Vagina (tissue), 2 donors: ENCODE measurements at places on chromosomes 16 and 17.

DNA sequence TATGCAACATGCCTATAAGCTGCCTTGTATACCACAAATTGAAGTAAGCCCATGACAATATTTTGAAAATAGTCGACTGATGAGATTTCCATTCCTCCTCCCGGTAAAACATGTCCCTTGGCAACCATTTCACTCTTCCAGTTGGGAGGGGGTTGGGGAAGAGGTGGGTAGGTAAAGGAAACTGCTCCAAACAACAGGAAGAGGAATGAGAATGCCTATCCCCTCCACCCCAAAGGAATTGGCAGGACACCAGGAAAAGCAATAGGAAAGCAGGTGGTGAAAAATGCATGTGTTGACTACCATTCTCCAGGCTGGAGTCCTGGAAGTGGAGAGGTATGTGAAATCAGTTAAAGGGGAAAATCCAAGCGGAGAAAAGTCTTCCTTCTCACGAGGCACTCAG, 455.9 kb upstream of the PSMD7 start:
- no peak for DNase-seq

DNA sequence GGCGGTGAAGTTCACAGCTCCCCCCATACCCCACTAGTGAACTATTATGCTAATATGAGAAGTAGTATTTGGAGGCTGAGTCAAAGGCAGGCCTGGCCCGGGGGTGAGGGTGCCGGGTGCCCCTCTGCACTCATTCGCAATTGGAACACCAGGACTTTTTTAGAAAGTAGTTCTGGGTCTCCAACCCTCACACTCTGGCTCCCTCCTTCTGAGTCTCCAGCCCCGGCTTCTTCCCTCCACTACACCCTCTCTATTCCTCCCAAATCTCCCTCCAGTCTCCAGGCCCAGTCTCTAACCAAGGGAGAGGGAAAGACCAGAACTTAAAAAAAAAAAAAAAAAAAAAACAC, 11.3 kb upstream of the HOXB2 start:
- no peak for DNase-seq

GRCh38 chr17:46031920-46032319, 32.9 kb downstream of the STH start:
- no peak for DNase-seq

- DNase-seq, result no peak
These were observed 6.0 kb downstream of the CDK5R1 start for GRCh38 chr17:32492648-32493289.

- DNase-seq, result no peak
These were observed 2.8 kb downstream of the EMP2 start for GRCh38 chr16:10577305-10578202.

GRCh38 chr16:52912565-52913173, 140.0 kb downstream of the CHD9NB start:
- DNase-seq, result no peak

DNA sequence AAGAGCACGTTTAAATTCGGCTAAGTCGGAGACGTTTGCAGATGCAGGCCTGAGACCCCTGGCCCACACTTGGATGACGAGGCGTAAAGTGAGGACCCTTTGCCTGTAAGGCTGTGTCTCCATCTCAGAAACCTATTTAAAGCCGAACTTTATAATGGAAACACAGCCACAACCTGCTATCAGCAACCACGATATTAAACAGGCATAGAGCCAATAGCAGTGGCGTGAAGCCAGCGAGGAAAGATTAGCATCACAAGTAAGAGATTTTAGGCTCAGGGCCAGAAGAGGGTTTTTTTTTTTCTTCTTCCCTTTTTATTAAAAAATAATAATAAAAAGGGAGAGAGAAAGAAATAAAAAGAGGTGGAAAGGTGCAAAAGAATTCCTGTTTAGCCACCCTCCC, 111.3 kb upstream of the NOL11 start:
- no peak for DNase-seq

GRCh38 chr16:68197250-68197649, 38.7 kb downstream of the ESRP2 start:
- no peak for DNase-seq

DNA sequence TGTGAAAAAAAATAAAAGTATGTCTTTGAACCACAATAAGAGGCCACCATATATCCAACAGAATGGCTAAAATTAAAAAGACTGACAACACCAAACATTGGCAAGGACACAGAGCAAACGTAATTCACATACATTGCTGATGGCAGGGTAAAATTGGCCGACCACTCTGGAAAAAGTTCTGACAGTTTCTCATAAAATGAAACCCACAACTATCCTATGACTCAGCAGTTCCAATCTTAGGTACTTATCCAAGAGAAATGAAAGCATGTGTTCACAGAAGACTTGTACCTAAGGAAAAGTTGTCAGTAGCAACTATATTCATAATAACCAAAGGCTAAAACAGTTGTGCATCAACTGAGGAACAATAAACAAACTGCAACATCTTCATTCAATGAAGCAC, 357.3 kb upstream of the XYLT1 start:
- DNase-seq, result no peak

DNA sequence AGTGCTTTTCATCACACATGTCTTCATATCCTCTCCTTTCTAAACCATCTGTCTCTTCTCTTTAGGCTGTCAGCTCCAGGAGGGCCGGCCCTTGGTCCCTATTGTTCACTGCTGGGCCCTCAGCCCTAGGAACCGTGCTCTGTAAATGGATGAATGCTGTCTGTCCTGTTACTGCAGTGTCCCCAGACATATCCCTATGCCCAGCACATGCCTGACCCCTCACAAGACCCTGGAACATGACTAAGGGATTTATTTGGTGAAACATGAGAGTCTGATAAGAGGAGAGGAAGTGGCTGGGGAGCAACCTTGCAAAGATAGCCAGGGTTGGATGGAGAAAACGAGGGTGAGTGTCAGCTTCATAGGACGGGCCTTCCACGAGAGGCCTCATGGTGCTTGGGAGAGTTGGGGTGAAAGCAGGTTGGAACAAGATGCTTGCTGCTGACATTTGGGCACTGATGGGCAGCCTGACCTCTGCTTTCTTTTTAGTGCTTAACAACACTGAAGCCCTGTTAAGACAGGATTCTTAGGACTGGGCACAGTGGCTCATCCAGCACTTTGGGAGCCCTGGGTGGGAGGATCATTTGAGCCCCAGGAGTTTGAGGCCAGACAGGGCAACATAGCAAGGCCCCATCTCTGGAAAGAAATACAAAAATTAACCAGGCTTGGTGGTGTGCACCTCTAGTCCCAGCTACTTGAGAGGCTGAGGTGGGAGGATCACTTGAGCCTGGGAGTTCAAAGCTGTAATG, 39.0 kb downstream of the ABCC1 start:
- no peak for DNase-seq

DNA sequence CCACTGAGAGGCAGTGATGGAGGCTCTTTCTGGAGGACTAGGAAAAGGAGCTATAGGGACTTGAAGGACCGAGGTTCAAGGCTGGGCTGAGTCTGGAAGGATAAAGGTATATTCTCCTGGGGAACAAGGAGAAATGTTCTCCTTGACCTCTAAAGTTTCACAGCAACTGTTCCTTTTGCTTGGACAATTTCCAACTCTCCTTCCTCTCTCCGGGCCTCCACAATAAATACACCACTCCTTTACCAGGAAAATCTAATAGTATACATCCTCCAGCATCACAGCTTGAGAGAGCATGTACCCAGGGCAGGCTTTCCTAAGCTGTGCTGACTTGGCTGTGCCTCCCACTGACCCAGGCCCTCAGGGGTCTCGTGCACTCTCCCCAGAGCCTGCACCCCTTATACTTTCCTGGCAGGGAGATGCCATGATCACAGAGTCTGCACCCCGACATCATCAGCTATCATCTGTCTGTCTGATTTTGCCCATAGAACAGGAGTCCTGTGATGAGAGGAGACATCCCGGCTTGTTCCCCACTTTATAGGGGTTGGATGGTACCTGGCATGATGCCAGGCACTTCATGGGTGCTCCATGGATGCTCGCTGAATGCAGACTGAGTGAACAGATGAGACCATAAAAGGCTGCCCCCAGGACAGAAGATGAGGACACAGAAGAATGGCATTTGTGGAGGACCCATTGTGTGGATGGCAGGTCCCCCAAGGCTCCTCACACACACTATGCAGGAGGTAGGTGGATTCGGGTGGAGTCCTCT, 582.6 kb upstream of the CDH5 start:
- DNase-seq, result no peak

DNA sequence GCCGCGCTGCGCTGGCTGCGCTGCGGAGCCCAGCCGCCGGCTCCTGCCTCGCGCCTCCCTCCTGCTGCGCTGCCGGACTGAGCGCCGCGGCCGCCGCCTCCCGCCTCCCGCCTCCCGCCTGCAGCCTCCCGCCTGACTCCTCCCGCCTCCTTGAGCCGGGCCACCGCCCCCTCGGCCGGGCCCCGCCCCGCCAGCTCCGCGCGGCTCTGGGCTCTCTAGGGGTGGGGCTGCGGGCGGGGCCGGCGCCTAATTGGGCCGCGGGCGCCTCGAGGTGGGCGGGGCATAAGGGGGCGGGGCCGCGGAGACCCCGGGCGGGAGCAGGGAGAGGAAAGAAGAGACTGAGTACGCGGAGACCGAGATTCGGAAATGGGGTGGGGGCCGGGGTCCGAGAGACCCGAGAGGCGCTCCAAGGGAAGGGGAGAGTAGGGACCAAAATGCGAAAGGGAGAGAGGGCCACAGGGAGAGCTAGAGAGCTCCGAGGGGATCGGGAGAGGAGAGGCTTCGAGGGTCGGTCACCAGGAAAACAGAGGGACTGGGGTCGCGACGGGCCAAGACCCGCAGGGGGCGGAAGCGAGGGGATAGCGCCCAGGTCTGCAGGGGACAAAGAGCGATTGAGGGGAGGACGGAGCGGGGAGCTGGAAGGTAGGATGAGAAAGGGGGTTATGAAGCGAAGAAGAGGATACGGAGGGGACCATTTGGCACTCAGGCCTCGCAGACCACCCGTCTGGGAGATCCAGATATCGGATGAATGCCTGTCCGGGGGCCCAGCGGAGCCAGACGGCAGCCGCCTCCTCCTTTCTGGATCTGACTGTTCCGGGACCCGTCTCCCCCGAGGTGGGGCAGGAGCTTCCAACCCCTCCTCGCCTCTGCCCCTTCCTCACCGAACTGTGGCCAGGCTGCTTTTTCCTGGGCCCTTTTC, at the start of gene C1QL1:
C1QL1 (minus strand) TSS at position 79 of the 919 bp plus-strand sequence. CDS start 255 bp downstream, outside the sequence.
- no peak for DNase-seq

- DNase-seq, result no peak
These were observed 16.0 kb upstream of the LHX1 start for GRCh38 chr17:36921095-36921851.

DNA sequence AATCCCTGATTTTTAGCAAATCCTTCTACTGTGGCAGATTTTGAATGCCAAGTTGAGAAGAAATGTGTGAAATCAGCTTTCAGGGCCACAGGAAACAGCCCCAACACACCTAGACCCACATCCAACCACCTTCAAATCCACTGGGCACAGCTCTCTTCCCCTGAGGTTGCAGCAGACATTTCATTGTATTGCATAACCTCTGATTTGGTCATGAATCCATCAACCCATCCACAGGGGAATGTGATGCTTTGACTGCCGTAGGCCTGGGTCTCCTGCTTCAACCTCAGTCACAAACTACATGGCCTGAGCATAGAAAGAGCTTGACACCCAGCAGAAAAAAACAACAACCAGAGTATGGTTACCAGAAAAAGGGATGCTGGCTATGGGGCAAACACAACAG, 145.6 kb downstream of the GSG1L start:
- DNase-seq, result no peak

GRCh38 chr17:74755533-74755932, 7.1 kb downstream of the NHERF1 start:
- DNase-seq, result no peak

- DNase-seq, result peak; percentile 82
These were observed 88.5 kb downstream of the GSG1L start for GRCh38 chr16:27974896-27975540.

DNA sequence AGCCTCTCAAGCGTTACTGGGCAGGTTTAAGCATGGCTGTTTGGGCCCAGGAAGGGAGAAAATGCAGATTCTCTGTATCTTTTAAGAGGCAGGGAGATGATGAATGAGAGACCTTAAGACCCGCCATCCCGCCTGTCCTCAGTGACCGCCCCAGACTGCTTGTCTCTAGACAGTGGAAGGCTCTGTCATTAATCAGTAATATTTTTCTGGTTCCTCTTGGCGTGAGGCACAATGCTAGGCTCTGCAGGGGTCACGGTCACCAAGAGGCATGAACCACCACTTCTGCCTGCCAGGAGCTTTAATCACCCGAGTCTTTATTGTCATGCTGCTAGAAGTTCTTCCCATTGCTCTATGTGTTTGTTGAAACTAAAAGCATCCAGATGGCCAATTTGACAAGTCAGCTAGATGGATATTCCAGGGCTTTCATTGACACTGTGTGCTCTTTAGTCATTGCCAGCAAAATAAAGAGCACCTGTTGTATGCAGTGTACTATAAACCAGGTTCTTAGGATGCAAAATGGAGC, 3.2 kb downstream of the SLC6A2 start:
- no peak for DNase-seq

- no peak for DNase-seq
These were observed 16.2 kb upstream of the ASGR2 start for GRCh38 chr17:7130621-7131422.

- DNase-seq, result no peak
These were observed 656.6 kb downstream of the WWOX start for GRCh38 chr16:78755751-78756661.

DNA sequence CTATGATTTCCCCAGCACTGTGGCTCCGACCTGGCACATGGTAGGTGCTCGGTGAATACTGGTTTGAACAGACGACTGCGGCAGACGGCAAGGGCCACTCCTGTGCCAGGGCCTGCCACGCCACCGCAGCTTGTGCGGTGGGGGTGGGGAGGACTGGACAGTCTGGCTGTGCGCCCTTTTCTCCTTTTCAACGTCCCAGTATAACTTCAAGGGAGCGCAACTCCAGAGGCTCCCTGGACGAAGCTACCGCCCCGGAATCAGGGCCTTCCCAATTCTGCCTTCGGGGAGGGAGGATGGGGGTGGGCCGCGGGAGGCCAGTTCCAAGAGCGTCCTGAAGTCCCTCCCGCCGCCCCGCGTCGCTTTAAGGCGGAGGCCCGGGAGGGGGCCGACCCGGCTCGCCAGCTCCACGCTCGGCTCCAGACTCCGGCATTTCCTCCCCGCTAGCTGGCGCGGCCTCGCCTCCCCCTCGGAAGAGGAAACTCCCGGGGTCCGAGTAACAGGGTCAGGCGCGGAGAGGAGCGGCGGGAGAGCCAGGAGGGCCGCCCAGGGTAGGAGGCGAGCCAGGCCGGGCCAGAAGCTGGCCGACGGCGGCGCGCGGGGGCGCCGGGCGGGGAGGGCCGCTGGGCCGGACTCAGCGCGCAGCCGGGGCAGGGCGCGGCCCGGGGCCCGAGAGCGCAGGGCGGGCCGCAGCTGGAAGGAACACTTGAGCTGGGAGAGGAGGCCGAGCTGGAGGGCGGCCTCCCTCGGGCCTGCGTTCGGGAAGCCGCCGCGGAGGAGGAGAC, at the start of gene ITPRIPL2:
ITPRIPL2 (plus strand) TSS at position 388 of the 782 bp plus-strand sequence. CDS start 498 bp downstream, outside the sequence.
- DNase-seq, result no peak

- DNase-seq, result no peak
These were observed 24.6 kb downstream of the RPH3AL start for GRCh38 chr17:327971-328370.
